CD4-positive, alpha-beta T cell treated with Interleukin-2 at 100 ng/mL for 4 hours (primary cell): ENCODE measurements at places on chromosomes 11 and 22.

GRCh38 chr11:133867456-133867855 is 22.1 kb upstream of the SPATA19 start:
- DNase-seq: no peak

GRCh38 chr11:116366980-116367645 is 405.7 kb downstream of the BUD13 start:
- no peak for DNase-seq

- peak; percentile 91 for DNase-seq
These were observed 21.5 kb upstream of the MALAT1 start for GRCh38 chr11:65477149-65477965.

- DNase-seq: no peak
These were observed 60.2 kb downstream of the PDE2A start for GRCh38 chr11:72613977-72614376.

DNA sequence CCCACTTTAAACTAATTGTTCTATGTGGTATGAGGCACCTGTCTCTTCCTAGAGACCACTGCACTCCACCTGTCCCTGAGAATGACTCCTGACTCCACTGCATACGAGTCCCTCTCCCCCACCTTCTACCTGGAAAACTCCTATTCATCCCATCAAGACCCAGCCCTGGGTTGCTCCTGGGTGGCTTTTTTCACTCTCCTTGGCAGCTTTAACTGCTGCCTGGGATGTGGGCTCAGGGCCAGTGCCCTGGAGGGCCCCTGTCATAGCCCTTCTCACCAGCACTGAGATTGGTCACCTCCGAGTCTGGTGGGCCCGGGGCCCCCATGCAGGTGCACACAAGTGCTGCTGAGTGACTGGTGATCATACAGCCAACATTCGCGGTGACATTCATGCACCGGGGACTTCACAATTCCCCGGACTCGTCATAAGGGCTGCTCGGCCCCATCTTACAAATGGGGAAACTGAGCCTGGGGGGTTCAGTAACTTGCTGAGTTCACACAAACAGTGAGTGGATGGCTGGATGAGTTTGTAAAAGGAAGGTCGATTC is 25.9 kb upstream of the TOLLIP start:
- no peak for DNase-seq
